ENCODE measurements at places on chromosomes 2 and 18. TPM values are rescaled to one million over a fixed set of nuclear protein-coding genes. Genes with fewer than 3 reads are reported as not detected.

GRCh38 chr2:11371092-11371937 is 26.9 kb upstream of the ROCK2 start:
- DNase-seq = no peak

- no peak for DNase-seq
Measured at GRCh38 chr2:241760301-241760771, 16.3 kb upstream of the GAL3ST2 start.

Gene PAX3
- total RNA-seq = not detected

Gene CYS1
- 0.25 TPM for total RNA-seq

DNA sequence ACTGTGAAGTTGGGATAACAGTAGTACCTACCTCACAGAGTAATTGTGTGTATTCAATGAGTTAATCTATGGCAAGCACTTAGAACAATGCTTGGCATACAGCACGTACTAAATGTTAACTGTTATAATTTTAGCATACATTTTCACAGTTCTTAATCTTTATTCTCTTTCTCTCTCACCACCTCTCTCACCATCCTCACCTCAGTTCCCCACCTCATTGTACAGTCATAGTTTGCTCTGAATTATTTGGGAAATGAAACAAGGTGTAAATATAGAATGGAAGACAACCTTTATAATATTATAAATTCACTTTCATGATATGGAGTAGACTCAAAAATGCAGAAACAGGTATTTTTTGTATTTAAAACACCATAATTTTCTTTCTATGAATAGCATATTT is 40.0 kb upstream of the DNAH7 start:
- DNase-seq = no peak

DNA sequence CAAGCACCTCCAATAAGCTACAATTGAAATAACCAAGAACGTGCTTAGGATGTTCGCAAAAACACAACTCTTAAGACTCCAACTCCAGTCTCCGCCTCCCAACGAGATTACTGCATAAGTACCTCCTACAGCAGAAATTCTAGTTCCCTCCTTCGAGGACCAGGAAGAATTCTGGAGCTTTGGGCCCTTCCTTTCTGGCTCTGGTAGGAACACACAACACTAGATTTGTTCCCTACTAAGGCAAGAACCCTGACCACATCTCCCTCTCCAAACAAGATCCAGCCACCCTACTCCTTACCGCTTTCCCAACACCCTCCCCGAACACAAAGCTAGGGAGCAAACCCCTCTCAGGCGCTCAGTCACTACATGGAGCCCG is 721 bp downstream of the ADAM17 start:
- DNase-seq = peak; percentile 79

Gene PROC
- total RNA-seq = not detected

- DNase-seq = peak; percentile 30
Measured at GRCh38 chr2:101003278-101003775, 1.2 kb downstream of the RPL31 start.

GRCh38 chr2:75288760-75289159 is 89.4 kb upstream of the TACR1 start:
- DNase-seq = no peak

- peak; percentile 87 for DNase-seq
Measured at GRCh38 chr2:144519934-144520731, at the start of gene ZEB2. ZEB2 (minus strand) TSS chr2:144520119; CDS start chr2:144517350, 2,769 bp downstream.

DNA sequence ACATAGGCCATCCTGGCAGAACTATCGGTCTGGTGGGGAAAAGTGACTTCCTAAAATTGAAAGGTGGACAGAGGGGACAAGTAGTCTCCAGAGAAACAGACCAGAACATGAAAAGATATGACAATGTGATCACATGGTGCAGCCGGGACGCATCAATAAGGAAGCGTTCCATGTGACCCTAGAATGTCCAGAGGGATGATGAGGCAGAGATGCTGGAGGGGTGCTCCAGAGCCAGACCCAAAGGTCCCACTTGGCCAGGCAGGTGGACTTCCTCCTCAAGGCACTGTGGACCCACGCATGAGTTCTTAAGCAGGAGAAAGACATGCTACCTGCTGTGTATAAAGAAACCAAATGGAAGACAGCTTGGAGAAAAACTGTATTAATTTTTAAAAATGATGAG is 50.2 kb downstream of the CDH2 start:
- DNase-seq = no peak

- DNase-seq = peak; percentile 51
Measured at GRCh38 chr18:3262234-3263131, 550 bp downstream of the MYL12B start.

- peak; percentile 48 for DNase-seq
Measured at GRCh38 chr2:218400167-218400929, 680 bp downstream of the CTDSP1 start.

Gene CYTIP
- total RNA-seq = not detected

Gene ACVR1C
- not detected for total RNA-seq

DNA sequence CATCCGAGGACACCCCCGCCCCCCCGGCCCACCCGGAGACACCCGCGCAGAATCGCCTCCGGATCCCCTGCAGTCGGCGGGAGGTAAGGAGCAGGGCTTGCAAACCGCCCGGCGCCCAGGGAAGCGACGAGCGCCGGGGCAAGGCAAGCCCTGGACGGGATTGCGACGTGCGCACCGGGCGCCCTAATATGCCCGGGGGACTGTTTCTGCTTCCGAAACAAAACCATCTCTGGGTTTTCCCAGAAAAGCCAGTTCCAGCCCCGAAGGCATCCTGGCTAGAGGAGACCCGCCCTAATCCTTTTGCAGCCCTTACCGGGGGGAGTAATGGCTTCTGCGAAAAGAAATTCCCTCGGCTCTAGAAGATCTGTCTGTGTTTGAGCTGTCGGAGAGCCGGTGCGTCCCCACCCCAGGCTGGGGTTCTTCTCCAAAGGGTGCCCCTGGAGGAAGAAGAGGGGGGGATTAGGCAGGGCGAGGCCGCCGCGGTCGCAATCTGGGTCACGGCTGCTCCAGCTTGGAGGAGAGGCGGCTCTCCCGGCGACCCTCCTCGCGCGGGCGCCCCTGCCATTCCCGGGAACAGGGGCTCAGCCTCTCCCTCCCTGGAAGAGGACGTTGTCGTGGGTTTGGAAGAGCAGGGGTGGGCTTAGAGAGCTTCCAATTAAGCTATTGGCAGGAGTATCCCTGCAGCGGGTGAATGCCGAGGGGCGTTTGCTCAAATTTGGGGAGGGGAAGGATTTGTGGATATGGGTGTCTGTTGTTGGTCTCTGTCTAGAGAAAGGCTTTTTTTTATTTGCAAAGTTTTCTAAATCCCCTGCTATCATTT is 521 bp downstream of the MYCN start:
- DNase-seq = peak; percentile 11
